ENCODE measurements at places on chromosomes 4 and X.

GRCh38 chr4:19402581-19403065 is 849.1 kb upstream of the SLIT2 start:
- DNase-seq, result no peak

DNA sequence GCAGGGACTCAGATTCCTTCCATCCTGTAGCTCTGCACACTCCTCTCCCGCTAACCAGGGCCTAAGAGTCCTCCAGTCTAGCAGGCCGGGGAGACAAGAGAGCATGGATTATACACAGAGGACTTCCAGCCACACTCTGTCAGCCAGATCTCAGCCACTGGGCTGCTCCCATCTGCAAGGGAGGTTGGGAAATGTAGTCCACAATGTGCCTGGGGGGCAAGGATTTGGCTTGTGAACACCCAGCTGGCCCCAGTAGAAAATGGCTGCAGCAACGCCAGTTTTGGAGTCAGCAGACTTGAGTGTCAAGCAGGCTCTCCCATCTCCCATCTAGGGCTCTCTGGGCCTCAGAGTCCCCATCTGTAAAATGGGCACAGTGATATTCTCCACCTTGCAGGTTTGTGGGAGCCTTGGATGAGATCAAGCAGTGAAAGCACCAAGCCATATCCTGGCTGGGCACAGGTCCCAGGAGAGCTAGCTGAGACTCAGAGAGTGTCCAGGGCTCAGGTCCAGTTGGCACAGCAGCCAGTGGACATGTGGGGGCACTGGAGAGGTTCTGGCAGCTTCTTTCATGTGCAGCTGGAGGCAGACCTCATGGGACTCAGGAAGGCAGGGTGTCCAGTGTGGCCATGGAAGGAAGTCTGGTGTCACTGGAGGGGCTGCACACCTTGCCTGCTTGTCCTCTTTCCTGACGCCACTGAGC is 14.6 kb downstream of the PSAPL1 start:
- DNase-seq, result no peak

DNA sequence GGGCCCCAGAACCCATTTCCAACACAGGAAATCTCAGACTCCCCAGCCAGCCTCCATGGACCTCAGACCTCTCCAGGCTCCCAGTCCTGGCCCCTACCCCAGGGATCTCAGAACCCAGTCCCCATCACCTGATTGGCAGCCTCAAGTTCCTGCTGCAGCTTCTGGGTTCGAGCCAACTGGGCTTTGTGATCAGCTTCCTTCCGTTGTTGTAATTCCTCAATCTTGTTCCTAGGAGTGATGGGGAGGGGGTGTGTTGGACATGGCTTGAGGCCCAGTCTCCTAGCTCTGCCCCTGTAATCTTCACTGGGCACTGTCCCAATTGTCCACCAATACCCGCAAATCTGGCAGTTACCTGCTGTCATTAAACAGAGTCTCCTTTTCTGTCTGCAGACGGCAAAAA is 12.6 kb downstream of the GRIPAP1 start:
- no peak for DNase-seq

- no peak for DNase-seq
These were observed 12.0 kb downstream of the CPLX1 start for GRCh38 chr4:813900-814299.

DNA sequence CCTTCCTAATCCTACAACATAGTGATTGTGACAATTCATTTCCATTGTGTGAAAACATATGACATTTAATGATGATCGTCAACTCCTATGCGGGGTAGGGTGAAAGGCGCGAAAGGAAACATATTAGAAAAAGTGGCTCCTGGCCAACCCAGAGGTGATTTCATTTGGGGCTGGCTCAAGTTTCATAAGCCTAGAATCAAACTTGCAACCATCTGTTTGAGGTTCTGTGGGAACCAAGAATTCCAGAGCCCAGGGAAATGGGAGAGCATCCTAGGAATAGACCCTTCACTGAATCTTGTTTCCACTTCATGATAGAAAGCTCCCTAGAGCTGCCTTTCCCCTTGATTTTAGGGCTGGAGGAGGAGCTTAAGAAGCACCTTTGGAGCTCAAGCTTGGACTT is 101.3 kb upstream of the EGFL6 start:
- no peak for DNase-seq

DNA sequence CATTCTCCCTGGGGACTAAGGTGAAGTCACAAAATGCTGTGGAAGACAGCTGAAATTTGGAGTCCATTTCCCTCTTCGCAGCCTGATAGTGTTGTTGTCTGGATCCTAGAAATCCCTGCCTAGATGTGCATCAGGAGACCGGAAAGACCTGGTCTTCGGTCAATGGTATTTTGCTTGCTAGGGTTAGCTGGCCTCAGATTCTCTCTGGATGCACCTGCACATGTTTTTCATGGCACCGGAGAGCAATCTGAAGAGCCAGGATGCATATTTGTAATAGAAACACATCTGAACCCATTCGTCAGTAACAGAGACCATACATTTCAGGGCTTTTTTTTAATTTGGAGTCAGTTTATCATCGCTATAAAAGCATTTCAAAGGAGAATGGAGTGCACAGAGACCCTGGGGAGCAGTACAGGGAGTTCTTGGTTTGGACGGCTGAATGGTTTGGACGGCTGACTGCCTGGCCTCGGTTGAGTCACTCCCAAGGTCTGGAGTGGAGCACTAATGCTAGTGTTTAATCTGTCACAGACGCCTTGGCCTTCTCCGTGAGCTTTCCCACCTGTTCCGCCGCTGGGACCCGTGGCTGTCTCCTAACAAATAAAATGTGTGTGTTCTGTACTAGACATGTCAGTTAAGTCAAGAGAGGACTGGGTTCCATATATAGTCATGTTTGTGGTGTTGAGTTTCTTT is 7.5 kb upstream of the PDLIM3 start:
- DNase-seq, result no peak

DNA sequence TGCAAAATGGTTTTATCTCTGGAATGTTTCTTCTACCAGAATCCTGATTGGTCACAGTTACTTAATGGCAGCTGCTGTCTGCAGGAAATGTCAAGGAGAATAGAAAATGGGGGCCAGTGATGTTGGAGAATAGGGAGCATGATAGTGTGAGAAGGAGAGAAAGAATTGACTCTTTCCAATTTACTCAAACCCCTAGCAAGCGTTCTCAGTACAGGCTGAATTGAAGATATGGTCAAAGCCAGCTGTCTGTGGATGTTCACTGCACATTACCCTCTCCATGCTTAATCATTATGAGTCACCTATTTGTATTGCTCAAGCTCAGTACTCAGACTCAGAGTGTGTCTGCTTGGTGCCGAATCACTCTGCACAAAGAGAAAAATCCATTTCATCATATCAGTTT is 57.8 kb upstream of the FAM47B start:
- DNase-seq, result no peak

- no peak for DNase-seq
These were observed 46.6 kb downstream of the MAP7D3 start for GRCh38 chrX:136204571-136204970.

DNA sequence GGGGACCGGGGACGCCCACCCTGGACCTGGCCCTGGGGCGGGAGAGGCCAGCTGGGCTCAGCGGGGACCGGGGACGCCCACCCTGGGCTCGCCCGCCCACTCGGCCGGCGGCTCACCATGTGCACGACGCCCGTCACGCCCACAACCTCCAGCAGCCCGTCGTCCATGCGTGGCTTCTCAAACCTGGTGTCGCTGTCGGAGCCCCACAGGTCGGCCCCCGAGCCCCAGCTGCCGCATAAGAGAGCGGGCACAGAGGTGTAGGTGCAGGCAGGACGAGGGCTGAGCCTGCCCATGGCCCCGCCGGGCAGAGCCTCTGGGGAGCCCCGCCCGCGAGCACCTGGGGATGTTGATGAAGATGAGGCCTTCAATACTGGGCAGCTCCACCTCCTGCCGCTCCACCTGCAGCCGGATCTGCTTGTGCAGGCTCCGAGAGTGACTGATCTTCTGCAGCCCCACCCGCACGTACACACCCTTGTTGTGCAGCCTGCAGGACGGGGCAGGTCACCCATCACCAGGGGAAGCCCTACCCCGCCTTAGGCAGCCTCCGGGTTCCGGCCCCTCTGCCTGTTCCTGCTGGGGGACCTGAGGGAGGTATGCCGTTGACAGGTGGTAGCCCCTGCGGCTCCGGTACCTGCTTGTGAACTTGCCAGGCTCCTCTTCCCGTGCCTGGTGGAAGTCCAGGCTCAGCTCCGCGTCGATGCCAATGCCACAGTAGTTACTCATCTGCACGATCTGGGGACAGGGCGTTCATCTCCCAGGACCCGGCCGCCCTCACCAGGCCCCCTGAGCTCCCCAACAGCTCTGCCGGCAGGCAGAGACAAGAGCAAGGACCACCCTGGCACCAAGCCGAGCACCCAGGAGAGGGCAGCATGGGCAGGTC is 11.8 kb downstream of the DGKQ start:
- DNase-seq, result peak; percentile 14

DNA sequence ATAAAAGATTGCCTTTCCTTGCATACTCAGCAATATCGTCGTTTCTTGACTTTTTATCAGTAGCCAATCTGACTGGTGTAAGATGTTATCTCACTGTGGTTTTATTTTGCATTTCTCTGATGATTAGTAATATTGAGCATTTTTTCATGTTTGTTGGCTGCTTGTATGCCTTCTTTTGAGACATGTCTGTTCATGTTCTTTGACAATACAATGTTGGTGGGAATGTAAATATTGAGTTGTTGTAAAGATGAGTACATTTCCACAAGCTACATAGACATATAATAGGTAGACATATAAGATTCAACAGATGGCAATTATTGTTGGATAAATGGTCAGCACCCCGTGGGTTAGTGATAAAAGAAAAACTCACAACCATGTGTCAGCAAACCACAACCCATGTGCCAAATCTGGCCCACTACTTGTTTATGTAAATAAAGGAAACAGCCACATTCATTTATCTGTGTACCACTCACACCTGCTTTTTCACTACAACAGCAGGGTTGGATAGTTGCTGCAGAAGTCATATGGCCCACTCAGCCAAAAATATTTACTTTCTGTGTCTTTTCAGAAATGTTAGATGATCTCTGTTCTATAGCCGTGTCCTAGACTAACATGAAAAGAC is 153.1 kb upstream of the VCX start:
- DNase-seq, result no peak

GRCh38 chr4:37948542-37948941 is 11.7 kb upstream of the PTTG2 start:
- DNase-seq, result no peak

GRCh38 chr4:185656467-185656931 is 121.2 kb upstream of the PDLIM3 start:
- DNase-seq, result no peak

GRCh38 chr4:141543176-141543575 is 93.2 kb upstream of the IL15 start:
- no peak for DNase-seq

- no peak for DNase-seq
These were observed 17.7 kb downstream of the ACSL1 start for GRCh38 chr4:184807797-184808712.

- DNase-seq, result no peak
These were observed 137.1 kb downstream of the DDX53 start for GRCh38 chrX:23136816-23137215.

DNA sequence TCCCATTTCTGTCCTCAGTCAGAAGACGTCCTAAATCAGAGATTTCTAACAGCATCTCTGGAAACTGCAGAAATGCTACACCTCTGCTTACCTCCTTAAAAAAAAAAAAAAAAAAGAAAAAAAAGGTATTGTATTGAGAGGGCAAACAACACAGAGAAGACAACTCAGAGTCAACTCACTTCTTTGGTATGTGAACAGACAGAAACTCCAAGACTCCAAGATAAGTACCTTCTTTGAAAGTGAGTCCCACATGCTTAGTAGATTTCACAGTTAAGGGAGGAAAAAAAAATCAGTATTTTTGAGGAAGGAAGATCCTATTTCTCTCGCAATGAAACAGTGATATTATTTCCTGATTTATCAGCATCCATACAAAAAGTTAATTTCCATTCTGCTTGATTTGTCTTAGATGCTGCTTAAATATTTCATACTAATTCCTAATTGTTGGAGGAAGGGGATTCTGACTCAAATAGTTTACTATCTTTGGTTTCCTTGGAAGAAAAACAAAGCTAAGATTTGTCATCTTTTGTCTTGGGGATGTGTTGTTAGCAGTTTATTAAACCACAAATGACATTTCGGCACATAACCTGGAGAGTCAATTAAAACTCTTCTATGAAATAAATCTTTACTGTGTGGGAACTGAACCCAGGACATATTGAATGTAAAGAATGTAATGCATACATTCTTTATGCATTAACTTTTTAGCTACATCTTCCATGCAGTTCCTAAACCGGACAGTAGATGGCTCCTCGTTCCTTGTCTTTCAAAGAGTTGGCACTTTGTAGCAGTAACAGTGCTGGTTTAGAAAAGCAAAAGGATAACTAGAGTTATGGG is 4.7 kb downstream of the RASGEF1B start:
- DNase-seq, result peak; percentile 56

GRCh38 chrX:56793521-56794320 is 64.7 kb downstream of the NBDY start:
- DNase-seq, result no peak

GRCh38 chr4:181254771-181255170 is 988.4 kb upstream of the TENM3 start:
- no peak for DNase-seq

- DNase-seq, result no peak
These were observed 89.5 kb upstream of the TRPC3 start for GRCh38 chr4:122041312-122041711.

GRCh38 chr4:85725721-85726170 is 250.8 kb downstream of the ARHGAP24 start:
- DNase-seq, result no peak

DNA sequence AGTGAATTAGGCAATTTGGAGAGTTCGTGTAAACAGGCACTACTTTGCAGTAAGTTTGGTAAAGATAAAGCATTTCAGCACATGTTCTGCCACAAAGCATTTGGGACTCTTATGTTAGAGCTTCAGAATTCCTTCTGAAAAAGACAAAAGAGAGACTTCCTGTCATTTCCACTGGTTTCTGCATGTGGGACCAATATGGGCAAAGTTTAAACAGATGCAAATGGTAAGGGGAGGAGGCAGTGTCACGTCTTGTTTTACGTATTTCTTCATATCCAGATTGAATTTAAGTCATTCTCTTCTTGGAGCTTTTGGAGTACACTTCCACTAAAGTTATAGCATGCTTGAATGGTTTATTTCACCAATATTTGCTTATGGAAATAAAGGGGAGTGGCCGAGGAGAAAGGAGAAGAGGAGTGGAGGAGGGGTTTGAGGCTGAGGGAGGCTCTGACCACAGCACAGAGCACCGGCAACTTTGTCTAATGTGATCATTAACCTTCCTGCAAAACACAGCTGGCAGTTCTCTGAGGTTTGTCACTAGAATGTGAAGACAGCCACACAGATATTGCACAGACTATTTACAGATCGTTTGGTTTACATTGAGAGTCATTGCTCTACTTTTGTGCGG is at the start of gene APELA:
TSS of gene APELA (plus strand) at position 479 of the 625 bp plus-strand sequence. CDS start 154 bp downstream, outside the sequence.
- no peak for DNase-seq

GRCh38 chrX:135328421-135329005 is 19.2 kb downstream of the ETDC start:
- no peak for DNase-seq

- no peak for DNase-seq
These were observed 3.2 kb downstream of the MMRN1 start for GRCh38 chr4:89897867-89898266.

- no peak for DNase-seq
These were observed 480.1 kb downstream of the SPRY1 start for GRCh38 chr4:123876671-123877101.

All from glutamatergic neuron (in vitro differentiated cells).